Stimulated activated CD4-positive, alpha-beta T cell treated with anti-CD3 and anti-CD28 coated beads, TNF-alpha, amount 100 ng/mL, for 4 hours (primary cell): ENCODE measurements at places on chromosomes 11 and 22.

- no peak for DNase-seq
Observed at GRCh38 chr11:57413681-57414080, 13.2 kb downstream of the SLC43A3 start.

DNA sequence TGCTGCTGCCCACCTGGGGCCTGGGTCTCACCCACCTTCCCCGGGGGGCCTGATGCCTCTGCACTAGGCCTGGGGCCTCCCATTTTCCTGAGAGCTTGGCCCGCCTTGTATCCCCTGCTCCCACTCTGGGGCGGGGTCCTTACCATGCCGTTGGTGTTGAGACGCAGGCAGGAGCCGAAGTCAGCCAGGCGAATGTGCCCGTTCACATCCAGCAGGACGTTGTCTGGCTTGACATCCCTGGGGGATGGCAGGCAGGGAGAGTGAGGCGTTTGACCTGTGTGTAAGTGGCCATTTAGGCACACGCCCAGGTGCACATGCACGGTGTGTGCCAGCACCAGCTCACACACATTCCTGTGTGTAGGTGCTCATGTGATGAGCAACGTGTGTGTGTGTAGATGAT lies 5.1 kb downstream of the CDC42BPG start:
- no peak for DNase-seq

DNA sequence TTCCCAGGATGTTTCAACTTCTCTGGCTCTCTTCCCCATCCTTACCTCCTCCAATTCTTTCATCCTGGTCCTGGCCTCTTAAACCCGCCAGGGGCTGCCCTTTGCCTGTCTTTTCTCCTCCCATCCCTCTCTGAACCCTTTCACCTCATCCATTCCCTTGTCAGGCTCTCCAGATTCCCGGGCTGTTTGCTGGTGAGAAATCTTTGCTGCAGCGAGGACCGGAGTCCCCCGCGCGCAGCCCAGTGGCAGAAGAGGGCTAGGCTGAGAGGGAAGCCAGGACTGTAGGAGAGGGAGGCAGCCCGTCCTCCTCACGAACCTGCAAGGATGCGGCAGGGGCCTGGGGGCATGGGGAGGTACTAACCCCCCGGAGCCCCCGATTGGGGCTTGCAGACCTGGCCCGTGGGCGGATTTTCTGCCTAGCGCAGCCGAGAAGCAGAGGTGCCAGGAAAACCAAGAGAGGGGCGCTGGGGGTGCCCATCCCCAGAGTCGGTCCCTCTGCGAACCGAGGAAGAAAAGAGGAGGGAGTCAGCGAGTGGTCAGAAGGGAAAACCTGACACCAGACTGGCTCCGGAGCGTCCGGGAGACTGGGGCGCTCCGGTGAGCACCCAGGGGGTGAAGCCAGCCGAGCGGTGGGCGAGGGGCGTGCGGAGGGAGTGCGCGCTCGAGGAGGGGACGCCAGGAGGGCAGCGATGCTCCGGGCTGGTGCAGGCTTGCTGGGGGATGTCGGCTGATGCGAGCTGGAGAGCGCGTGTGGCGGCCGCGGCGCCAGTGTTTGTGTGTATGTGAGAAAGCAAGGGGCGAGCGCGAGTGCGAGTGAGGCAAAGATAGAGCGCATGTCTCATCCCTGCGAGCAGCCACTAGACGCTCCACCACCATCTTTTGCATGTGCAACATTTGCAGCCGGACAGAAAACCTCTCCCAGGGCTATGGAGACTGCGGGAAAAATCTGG lies at the start of gene GRIA4:
TSS of gene GRIA4 (plus strand) at position 242 of the 950 bp plus-strand sequence. CDS start 925 bp downstream, outside the sequence.
- no peak for DNase-seq

DNA sequence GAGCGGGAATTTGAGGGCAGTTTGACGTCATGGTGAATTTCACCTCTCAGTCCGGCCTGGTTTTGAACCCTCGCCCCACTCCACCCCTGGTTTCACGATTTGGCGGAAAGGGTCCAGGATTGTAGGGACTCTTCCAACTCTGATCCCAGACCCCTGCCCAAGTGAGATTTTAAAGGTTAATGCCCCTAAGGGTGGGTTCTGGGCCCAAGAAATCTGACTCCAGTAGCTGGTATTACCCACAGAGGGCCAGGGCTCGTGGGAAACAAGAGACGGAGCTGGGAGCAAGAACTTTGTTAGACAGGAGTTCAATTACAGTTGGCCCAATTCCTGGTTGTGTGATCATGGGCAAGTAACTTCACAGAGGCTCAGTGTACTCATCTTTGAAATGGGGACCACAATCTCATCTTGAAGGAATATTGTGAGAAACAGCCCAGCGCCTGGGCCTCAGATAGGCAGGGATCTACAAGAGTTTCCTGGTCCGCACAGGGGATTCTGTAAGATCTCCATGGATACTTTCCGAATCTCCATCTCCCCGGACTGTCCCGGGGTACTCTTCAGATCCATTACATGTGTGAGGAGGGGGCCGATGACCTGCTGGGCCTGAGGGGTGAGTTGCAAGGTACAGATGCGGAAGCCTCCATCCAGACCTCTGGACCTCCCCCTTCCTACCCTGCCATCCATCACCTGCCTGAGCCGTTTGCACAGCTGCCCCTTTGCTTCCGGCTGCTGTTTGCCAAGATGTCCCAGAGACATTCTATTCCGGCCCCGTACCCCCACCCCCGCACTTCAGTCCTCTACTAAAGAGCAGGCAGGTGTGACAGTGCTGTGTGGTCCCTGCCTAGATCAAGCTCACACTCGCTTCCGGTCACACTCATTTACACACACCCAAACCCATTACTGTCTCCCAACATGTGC lies 687 bp upstream of the CALCA start:
- no peak for DNase-seq

GRCh38 chr22:19178657-19179496 lies at the start of gene SLC25A1:
SLC25A1 (minus strand) TSS chr22:19178736; CDS start chr22:19178673, 63 bp downstream.
- peak; percentile 65 for DNase-seq

DNA sequence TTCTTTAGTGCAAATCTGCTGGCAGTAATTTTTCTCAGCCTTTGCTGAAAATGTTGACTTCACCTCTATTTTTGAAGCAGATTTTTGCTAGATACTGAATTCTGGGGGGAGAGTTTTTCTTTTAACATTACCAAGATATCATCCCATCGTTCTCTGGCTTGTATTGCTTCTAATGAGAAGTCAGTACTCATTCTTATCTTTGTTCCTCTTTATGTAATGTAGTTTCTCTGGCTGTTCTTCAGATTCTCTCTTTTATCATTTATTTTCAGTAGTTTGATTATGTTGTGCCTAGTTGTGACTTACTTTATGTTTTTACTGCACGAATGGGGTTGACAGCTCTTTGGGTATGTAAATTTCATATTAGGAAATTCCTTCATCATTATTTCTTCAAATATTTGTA lies 318.7 kb upstream of the PITPNB start:
- DNase-seq: no peak

GRCh38 chr11:10091314-10092045 lies 202.5 kb downstream of the SBF2 start:
- DNase-seq: no peak

- DNase-seq: no peak
Observed at GRCh38 chr22:23121000-23121421, 20.8 kb downstream of the RSPH14 start.

- no peak for DNase-seq
Observed at GRCh38 chr11:86577644-86578636, 94.5 kb downstream of the ME3 start.

DNA sequence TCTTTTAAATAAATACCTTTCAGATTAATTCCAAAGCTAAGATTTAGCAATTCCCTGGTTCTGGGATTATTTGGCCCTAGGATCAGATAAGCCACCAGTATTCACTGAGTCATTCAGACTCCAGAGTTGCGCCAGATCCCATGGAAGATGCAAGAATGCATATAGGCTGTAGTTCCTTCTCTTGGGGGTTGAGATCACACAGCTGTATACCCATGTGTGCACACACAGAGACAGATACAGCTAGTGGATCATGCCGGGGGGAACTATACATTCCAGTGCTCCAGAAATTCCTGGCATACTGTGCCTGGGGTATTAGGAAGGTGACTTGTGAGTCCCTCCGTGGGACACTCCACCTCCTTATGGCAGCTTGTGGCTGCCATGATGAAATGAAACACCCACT lies 75.4 kb downstream of the ZBTB16 start:
- DNase-seq: no peak

- DNase-seq: no peak
Observed at GRCh38 chr22:28425211-28425610, 254.4 kb downstream of the TTC28 start.

DNA sequence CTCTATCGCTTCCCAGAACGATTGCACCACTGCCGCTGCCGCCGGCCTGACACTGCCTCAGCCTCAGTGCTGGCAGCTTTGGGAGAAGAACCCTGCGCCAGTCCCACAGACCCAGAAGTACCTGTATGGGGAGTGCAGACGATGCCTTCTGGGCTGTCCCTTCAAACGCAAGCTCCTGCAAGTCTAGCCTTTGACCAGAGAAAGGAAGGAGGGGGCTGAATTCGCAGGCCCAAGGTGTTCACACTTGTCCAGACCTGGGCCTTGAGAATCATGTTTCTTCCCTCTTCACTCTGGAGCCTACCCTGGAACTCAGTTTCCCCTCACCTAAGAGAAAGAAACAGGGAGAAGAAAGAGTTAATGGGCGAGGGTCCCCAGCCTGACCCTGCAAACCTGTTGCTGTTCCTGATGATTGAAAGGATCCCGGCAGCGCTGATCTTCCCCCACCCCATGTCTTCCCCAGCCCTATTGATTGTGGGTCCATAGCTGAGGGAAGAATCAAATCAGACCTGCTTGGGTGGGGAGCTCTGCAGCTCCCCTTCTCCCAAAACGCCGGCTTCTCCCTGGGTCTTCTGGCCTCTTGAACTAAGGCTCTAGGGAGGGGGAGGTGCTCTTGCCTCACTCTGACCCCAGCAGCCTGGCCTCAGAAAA lies 786 bp upstream of the MCAM start:
- no peak for DNase-seq

GRCh38 chr11:33669598-33670249 lies 30.9 kb downstream of the C11orf91 start:
- DNase-seq: no peak

GRCh38 chr22:45435544-45436139 lies 22.1 kb downstream of the RIBC2 start:
- peak; percentile 71 for DNase-seq

- DNase-seq: no peak
Observed at GRCh38 chr11:45168366-45169130, 22.1 kb downstream of the PRDM11 start.

DNA sequence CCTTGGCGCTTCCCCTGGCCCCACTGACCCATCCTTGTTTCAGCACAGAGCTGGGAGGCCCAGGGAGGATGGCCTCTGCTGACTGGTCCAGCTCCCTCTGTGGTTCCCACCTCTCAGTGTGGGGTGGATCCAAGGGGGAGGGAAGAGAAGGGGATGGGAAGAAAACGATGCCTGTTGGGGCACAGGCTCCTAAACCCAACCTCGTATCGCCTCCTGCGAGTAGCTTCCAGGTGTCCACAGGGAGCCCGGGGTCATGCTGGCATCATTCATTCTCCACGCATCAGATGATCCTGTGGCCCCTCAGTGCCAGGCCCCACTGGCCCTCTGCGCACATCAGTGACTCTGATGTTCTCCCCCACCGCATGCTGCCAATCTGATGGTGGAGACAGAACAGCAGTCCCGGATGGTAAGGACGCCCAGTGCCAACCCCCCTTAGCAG lies 5.1 kb downstream of the MYEOV start:
- no peak for DNase-seq

- no peak for DNase-seq
Observed at GRCh38 chr11:8683115-8683807, 669 bp downstream of the RPL27A start.

DNA sequence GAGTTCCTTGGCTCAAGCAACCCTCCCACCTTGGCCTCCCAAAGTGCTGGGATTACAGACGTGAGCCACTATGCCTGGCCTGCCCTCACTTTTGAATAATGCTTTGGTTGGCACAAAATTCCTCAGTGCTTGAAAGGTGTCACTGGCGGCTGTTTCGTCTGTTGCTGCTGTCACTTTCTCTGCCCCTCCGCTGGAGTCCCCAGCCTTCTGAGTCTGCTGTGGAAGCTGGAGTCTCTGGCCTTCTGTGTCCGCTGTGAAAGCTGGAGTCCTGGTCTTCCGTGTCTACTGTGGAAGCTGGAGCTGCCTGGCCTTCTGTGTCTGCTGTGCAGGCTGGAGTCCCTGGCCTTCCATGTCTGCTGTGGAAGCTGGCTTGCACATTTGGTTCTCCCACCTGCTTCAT lies 4.9 kb upstream of the KRTAP5-1 start:
- DNase-seq: no peak

GRCh38 chr11:12118949-12119348 lies 8.6 kb downstream of the MICAL2 start:
- DNase-seq: no peak

- DNase-seq: no peak
Observed at GRCh38 chr11:32433101-32433913, 2.0 kb downstream of the WT1 start.

DNA sequence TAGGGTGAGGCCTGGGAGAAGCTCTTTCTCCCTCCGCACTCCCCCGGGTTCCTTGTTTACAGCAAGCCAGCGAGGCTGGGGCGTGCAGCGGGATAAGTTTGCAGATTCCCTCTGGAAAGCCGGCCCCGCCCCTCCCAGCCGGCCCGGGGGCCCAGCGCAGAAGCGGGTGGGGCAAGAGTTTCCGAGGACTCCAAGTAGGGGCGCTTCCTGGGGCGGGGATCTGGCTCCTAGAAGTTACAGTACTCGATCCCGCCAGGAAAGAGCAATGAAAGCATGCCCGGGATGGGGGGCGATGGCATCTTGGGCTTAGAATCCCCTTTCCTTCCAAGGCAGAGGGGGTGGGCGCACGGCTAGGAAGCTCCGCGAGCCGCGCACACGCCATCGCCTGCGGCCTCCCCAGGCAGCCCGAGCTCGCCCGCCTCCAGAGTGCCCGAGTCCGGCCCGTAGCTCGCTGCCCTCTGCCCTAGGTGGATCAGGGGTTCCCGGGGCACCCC lies 385 bp downstream of the TST start:
- no peak for DNase-seq

- DNase-seq: no peak
Observed at GRCh38 chr22:23059284-23059948, 10.9 kb upstream of the GNAZ start.

GRCh38 chr11:69636512-69637197 lies 4.3 kb upstream of the CCND1 start:
- DNase-seq: no peak

- DNase-seq: no peak
Observed at GRCh38 chr11:22415476-22415875, 77.3 kb downstream of the SLC17A6 start.

DNA sequence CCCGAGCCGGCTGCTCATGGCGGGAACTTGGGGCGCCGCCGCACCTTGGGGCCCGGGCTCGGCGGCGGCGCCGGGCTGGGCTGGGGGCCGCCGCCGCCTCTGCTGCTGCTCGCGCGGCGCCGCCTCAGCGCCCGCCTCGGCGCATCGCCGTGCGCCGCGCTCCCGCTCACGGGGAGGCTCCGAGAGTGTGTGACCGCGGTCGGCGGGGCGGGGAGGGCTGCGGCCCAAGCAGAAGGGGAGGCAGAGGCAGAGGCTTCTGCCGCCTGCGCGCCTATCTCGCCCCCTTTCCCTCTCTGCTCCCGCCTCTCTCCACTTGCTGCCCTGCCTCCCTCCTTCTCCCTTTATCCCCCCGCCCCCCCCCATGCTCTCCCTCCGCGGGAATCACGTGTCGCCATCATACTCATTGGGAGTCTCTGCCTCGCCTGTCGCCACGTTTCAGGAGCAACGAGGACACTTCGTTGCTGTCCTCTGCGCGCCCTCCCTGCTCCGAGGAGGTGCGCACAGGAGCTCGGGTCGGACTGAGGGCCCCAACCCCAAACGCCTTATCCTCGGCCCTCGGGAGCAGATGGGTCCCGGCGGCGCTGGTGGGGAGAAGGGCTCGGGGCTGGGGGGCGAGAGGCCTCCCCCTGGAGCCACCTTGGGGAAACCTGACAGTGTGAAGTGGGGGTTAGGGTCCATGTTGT lies at the start of gene GUCY1A2:
TSS of gene GUCY1A2 (minus strand) at position 258 of the 683 bp plus-strand sequence. CDS start 421 bp downstream, outside the sequence.
- no peak for DNase-seq
